GM12892 (cell line): ENCODE measurements at places on chromosomes 7 and 10.

- DNase-seq = no peak
Measured at GRCh38 chr7:55774327-55775050, 88.1 kb downstream of the SEPTIN14 start.

- DNase-seq = no peak
Measured at GRCh38 chr10:12387561-12388210, 38.3 kb downstream of the CAMK1D start.

- no peak for DNase-seq
Measured at GRCh38 chr7:12945901-12946300, 258.5 kb downstream of the ARL4A start.

- no peak for DNase-seq
Measured at GRCh38 chr10:28054228-28054860, 55.5 kb upstream of the ODAD2 start.

- no peak for DNase-seq
Measured at GRCh38 chr7:136692221-136692620, 176.2 kb upstream of the CHRM2 start.

- no peak for DNase-seq
Measured at GRCh38 chr10:112226439-112227248, 43.1 kb upstream of the GPAM start.
